ENCODE measurements at places on chromosomes 1 and 21.

DNA sequence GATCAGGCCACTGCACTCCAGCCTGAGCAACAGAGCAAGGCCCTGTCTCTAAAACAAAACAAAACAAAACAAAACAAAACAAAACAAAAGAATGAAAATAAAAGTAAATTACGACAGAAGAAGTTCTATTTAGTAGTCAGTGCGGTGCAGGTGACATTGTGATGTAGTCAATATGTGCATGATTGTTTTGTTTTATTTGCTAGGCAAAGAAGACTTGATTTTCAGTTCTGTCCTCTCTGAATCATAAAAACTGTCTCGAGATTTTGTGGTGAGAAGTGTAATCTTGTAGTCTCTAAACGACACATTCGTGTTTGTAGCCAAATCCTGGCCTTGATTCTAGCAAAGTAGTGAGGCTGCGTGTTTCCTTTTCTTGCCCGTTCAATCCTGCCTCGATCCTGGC, 23.5 kb downstream of the PEX14 start:
- DNase-seq, result no peak

DNA sequence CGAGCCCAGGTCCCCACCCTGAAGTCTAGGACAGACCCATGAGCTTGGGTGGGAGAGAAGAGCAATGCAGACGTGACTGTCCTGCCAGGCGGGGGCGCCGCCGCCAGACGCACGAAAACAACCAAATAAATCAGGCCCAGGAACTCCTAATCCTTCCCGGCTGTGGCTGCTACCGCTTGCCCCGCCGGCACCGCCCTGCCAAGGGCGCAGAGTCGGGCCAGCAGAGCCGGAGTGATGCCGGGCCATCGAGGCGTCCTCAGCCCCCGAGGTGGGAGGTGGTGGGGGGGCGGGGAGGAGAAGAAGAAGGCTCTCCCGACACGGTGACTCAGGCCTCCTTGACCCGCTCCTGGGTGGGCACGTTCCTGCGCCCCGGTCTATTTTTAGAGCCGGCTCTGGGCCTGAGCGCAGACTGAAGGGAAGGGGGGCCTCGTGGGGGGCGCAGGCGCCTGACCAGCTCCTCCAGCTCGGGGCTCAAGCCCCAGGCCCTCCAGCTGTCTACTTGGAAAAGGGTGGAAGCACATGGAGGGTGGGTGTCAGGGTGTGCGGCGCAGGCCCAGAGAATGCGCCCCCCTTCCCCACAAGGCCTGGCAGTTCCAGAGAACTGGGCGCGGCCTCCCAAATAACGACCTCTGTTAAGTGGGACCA, 10.7 kb upstream of the COL16A1 start:
- DNase-seq, result no peak

GRCh38 chr1:108041360-108042142, 76.6 kb upstream of the VAV3 start:
- no peak for DNase-seq

DNA sequence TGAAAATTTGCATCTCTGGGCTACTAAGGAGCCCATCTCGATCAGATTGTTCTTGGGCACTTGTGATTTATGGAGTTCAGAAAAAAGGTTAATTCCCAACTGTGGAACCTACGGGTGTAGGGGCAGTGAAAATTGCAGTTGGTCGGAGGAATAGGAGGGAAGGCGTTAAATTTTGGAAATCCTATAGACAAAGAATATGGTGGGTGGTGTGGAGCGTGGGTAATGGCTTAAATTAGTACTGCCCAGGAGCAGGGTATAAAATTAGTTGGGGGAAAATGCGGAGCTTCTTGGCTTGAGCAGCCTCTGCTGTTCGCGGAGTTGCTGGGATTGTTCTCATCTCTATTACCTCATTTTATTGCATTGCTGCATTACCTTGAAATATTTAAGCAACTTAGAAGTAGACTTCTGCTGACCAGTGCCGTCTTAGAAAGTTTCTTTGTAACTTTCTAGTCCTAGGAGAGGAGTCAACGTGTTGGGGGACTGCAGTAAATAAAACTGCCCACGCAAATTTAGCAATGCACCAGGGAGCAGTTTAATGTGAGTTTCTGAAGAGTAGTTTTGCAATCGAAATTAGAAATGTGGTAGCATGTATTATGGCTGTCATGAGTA, 514 bp downstream of the S1PR1 start:
- DNase-seq, result no peak

- DNase-seq, result no peak
Measured at GRCh38 chr1:169383449-169383848, 15.5 kb downstream of the BLZF1 start.

DNA sequence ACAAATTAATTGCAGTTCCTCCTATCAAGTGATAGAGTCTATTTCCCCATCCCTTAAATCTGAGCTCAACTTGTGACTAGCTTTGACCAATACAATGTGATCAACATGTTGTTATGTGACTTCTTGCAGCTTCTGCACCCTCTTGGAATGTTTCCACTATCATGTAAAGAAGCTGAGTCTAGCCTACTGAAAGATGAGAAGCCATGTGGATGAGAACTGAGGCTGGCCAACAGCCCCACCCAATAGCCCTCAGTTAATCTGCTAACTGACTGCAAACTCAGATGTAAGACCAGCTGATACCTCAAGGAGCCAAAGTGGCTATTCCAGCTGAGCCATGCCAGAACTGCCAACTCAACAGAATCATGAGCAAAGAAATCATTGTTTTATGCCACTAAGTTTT, 44.0 kb downstream of the LYST start:
- DNase-seq, result no peak

- DNase-seq, result no peak
Measured at GRCh38 chr1:183685112-183685713, 32.1 kb upstream of the APOBEC4 start.

Data from kidney epithelial cell (primary cell).